ENCODE measurements at places on chromosomes 7 and 10.

DNA sequence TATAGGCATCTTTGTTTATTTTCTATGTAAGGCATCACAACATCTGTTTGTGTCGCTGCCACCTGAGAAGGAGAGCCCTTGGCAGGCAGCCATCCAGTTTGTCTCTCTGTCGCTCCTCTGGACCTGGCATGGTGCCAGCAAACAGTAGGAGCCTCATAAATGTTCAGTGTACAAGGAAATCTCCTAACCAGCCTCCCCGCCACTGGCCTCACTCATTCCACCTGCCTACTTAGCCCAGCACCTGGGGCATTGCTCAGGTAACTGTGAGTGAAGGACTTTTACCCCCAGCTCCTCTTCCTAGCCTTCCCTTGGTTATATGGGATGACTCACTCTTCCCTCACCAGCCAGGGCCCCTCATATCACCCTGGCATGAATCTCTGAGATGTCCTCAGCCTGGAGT, 61.7 kb upstream of the NPTX2 start:
- no peak for DNase-seq

DNA sequence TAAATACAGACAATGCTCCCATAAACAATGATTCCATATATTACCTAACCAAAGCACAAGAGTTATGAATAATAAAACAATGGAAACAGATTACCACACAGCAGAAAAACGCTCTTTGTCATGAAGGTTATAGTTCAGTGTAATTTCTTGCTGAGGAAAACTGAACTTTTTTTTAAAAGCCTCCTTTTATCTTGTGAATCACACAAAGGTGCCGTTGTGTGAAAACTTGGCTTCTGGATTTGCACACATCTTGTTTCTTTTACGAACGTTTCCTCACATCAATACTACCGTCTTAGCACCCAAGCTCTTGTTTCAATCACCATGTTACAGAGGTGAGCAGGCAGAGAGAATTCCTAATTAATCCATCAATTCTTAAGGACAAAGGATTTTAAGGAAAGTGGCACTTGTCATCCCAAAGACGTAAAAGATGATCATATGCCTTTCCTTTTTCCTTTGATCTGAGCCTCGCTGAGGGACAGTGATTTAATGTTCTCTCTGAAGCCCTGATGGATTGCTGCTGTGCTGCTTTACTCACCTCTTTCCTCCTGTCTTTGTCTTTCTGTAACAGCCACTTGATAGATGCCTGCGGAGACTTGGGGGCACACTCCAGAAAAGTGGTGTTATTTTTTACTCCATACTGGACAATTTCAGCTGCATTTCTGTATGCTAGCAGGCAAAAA, 110.1 kb downstream of the CD36 start:
- no peak for DNase-seq

GRCh38 chr10:112613620-112614019, 166.6 kb downstream of the VTI1A start:
- DNase-seq = no peak

- DNase-seq = no peak
Measured at GRCh38 chr7:127892488-127893314, 138.5 kb downstream of the LRRC4 start.

GRCh38 chr7:73918926-73919693, 58.2 kb downstream of the TMEM270 start:
- DNase-seq = no peak

- DNase-seq = no peak
Measured at GRCh38 chr7:90421651-90422050, 18.4 kb downstream of the CLDN12 start.

DNA sequence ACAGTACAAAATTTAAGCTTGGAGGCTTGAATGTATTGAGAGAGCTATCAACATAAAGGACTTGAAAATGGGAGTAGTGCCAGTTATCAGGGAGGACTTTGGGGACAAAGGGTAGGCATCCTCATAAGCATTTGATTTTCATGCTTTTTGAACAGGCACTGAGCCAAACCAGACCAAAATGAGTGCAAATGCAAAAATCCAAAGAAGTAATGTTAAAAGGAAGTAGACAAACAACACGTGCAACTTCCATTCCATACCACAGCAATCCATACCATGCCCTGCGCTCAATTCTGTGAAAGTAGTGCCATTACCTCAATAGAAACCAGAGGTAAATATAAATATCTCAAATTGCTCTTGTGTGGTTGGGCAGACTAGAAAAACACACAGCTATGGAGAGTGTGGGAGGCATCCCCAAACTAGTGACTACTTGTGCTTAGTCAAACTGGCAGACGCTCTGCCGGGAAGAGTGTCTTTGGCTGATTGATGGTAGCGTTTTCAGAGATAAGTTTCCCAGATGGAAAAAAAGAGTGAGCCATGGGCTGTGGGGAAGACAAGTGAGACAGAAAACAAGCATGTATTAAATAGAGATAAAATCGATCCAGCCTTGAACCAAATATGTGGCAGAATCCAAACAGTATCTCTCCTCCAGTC, 161.5 kb downstream of the CREB5 start:
- no peak for DNase-seq

DNA sequence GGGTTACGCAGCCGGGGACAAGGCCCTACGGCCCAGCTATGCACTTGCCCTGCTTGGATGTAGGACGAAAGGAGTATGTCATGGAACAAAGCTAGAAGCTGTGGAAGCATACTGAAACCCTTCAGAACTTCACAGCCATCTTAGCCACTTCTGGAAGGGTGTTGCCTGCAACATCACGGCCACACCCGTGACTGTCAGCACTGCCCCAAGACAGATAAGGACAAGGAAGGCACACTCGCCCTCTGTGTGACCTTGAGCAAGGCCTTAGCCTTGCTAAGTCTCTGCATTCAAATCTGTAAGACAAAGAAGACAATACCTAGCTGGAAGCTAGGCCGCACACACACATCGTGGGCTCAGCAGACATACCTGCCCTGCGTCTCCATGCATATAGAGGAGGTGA, 352.5 kb upstream of the MGMT start:
- no peak for DNase-seq

DNA sequence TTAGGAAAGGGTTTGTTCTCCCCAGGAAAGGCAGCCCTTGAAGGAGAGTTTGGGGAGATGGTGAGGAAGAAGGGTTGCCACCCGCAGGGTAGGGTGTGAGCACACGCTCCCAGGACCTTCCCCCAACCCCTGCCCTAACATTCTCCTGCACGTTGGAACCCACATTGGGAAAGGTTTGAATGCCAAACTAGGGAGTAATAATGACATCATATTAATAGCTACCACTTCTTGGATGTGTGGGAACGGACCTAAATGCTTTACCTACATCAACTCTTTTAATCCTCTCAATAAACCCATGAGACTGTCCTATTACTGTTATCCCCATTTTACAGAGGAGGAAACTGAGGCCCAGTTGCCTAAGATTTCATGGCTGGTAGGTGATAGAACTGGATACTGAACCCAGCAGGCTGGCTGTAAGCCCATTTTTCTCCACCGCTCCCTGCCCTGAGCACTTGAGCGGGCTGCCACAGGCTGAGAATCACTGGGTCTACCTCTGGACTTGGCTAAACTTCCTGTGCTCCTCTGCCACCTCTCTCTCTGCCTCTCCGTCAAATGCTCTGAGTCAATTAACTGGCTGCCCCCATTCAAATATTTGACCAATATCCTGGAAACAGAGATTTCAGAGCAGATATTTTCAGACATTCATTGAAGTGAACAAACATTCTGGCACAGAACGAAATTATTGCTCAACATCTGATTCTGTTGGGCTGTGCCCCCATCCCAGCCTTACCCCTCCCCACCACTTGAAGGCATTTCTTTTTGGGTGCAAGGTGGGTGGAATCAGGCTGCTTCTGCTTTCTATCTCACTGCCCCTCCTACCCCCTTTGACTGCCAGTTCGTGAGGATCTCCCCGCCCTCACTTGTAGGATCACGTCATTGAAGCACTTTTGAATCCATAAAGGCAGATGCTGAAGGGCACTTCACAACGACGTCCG, 129.7 kb downstream of the C10orf105 start:
- no peak for DNase-seq

DNA sequence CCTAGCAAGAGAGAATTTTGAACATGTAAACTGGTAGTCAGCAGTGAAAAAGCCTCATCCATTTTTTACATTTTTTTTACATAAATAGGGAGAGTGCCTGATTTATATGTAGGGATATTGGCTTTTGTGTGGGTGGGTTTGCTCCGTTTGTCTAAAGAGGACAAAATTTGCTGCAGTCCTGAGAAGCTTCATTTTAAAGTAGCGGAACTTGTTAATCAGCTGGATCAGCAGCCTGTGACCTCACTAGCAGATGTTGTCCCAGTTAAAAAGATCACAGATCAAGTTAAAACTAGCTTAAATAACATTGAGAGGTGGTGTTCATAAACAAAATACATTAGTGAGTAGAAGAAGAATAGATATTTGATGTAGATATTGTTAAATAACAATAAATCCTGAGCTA, 2.6 kb downstream of the ATRNL1 start:
- DNase-seq = no peak

GRCh38 chr10:55369670-55370420, 568.8 kb upstream of the PCDH15 start:
- DNase-seq = no peak

GRCh38 chr7:96497567-96497966, 175.7 kb upstream of the SLC25A13 start:
- no peak for DNase-seq

DNA sequence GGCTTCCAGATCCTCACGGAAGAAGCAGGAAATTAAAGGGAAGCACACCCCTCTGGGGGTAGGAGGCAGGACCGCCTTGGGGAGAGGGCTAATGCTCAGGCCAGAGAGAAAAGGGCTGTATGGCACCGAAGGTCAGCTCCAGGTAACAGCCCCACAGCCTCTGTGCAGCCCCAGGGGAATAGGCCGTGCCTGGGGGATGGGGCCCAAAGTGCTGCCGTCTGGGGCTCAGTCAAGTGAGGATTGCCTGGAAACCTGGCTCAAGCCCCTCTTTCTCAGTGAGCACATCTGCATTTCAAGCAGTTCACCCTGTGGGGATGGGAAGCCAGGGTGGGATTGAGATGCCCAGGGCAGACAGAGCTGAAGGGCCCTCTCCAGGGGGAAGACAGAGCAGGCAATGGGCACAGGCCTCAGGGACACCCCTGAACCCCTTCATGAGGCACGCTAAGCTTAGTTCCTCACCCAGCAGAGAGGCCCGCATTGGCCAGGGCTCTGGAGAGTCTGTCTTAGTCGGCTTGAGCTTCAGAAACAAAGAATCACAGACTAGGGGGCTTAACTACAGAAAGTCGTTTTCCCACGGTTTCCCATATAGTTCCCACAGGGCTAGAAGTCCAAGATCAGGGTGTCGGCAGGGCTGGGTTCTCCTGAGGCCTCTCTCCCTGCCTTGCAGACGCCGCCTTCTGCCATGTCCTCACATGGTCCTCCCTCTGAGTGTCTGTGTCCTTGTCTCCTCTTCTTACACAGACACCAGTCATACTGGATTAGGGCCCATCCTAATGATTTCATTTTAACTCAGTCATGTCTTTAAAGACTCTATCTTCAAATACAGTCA, 118.2 kb downstream of the PTPN20 start:
- no peak for DNase-seq

DNA sequence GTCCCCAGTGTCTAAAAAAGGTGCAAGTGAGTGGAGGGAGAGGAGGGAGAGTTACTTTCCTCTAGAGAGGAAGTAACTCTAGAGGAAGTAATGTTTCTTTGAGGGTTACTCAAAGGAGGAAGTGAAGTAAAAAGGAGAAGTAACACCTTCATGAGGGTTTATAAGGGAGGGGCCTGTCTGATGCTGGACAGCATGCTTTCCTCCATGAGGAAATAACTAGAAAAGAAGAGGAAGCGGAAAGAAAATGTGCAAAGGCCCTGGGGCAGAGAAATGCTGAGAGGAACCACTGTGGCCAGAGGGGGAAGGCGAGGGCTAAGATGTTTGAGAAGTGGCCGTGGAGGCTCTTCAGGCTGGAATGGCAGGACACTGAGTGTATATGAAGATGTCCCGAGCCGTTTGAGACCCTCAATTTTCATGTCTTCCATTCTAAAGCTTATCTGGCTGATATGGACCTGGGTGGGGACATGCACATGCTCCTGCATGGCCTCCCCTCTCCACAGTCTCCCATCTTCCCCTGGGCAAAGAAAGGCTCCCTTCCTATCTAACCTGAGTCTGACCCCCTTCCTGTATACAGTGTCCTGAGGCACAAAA, 3.4 kb upstream of the SLC18A2 start:
- no peak for DNase-seq

GRCh38 chr7:21910253-21910652, 35.4 kb downstream of the CDCA7L start:
- no peak for DNase-seq

GRCh38 chr7:39075210-39075609, 97.5 kb downstream of the POU6F2 start:
- DNase-seq = no peak

DNA sequence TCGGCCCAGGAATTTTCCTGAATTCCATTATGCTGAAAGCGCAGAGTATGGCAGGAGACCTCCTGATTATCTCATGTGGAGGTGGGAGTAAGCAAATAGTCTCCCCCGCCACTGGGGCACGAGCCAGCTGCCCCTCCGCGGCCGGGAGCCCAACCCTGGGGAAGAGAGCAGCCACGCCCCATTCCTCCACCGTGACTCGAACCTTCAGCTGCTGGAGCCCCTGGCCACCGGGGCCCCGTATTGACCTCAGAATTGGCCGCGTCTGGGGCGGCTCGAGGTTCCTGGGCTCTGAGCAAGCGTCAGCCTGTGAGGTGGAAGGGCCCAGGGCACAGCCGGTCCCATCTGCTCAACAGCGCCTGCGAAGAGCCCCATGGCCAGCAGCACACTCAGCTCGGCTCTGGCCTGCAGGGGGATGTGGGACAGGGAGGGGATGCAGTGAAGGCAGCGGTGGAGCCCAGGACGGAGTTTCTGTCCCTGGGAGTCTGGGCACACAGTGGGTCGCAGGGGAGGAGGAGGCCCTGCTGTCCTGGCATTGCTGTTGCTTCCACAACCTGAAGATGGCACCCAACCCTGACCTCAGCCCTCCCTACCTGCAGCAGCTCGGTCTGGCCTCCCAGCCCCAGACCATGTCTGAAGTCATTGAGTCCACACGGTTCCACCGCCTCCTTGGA, 97.8 kb downstream of the CHST15 start:
- DNase-seq = no peak

DNA sequence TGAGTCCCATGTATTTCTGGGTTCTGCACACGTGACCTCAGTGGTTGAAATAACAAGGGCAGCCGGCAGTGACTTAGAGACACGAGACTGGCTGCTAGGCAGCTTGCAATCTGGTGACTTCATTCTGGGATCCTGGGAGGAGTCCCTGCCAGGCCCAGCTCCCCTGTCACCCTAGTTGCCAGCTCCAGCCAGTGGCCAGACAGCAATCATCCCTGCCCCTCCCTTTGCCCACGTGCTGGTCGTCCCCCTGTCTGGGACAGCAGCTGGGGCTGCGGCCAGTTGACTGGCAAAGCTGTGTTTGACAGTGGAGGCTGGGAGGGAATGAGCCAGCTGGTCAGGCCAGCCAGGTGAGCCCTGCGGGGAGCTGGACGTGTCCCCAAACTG, 30.0 kb downstream of the ADGRA1 start:
- DNase-seq = no peak

DNA sequence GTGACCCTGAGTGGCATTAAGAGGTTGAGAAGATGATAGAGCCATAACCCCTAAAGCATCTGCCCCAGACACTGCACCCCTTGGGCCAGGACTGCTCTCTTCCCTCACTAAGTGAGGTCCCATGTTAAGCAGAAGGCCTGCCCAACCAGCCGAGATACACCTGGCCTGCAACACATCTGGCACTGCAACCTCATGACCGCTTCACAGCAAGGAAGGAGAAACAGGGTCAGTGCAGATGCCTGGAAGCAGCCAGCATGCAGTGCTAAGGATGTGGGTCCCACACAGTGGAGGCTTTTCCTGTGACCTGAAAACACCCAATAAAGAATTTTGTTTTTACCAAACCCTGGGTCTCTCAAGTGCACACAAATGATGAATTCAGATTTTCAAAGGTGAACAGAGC, 7.4 kb downstream of the NOD1 start:
- DNase-seq = no peak
